ENCODE measurements at places on chromosomes 7 and 10. TPM values are rescaled to one million over a fixed set of nuclear protein-coding genes. Genes with fewer than 3 reads are reported as not detected.

Gene CYP2C19
- not detected for total RNA-seq

Gene RHOBTB1
- 22.4 TPM for total RNA-seq

Gene PDE6C
- total RNA-seq: not detected

DNA sequence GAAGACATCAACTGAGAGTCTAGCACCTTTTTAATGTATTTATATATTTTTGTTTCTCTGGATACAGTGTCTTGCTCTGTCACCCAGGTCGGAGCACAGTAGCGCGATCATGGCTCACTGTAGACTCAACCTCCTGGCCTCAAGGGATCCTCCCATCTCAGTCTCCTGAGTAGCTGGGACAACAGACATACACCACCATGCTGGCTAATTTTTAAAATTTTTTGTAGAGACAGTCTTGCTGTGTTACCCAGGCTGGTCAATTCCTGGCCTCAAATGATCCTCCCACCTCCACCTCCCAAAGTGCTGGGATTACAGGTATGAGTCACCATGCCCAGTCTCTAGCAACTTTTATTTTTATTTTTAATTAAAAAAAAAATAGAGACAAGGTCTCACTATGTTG lies 51.4 kb upstream of the ANLN start:
- H3K4me1 ChIP-seq: peaks cover 1% of the 10 kb centered on the region
- no peak for DNase-seq
- H3K27me3 ChIP-seq: no peaks in the 10 kb centered on the region
- H3K27ac ChIP-seq: no peak overlapping the region
- no peak overlapping the region for H3K4me3 ChIP-seq

- DNase-seq: no peak
- H3K27me3 ChIP-seq: no peaks in the 10 kb centered on the region
- no peak overlapping the region for H3K27ac ChIP-seq
- no peaks in the 10 kb centered on the region for H3K4me1 ChIP-seq
- H3K4me3 ChIP-seq: no peak overlapping the region
These were observed 173.9 kb downstream of the USP6NL start for GRCh38 chr10:11437391-11438142.

DNA sequence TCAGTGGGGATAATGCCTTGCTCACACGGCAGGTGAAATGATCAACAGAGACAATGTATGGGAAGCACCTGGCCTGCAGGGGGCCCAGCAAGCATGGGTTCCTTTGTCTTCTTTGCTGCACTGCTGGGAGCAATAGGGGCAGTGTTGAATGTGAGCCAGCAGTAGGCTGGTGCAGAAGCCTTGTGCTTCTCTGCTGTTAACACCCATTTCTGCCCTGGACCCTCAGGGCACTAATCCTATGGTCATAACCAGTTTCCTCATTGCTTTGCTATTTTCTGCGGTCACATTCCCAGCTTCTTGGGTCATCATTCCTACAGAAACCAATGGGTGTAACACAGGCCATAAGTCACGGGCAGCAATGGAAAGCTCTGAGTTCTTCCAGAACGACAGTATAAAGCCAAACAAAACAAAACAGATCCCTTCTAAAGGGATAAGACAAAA lies 10.9 kb upstream of the LGI1 start:
- no peak for DNase-seq
- no peaks in the 10 kb centered on the region for H3K27me3 ChIP-seq
- H3K27ac ChIP-seq: no peak overlapping the region
- H3K4me1 ChIP-seq: no peaks in the 10 kb centered on the region
- H3K4me3 ChIP-seq: no peak overlapping the region
- H3K36me3 ChIP-seq: no peaks in the 10 kb centered on the region

DNA sequence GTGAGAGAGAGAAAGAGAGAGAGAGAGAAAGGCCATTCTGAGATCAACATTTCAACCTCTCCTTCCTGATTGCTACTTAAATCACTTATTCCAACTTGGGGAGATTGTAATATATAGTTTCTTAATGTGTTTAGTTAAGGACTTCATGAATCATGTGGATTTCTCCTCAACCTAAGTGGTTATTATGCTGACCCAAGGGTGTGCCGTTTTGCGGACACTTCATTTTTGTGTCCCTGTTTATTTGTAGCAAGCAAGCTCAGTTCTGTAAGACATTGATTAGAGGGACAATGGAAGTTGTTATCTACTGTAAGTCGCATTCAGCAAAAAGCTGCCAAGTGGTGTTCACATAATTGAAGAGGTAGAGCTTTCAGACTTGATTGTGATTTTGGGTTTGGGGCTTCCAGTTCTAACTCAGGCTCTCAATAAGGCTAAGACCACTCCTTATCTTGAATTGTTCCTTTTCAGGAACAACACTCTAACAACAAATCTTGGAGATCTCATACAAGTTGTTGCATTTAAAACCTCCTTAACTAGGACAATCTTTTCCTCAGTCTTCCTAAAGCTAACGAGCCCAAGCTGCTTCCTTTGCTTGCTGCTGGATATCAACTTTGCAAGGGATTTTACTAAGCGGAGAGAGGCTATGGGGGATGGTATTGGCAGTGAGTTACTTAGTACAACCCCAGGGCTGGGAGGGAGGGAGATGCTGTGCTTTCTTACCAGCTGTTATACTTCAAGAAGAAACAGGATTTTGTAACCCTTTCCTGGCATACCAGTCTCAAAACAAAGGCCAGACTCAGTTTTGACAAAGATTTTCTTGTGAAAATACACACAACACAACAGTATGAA lies 19.8 kb upstream of the COL1A2 start:
- no peak overlapping the region for H3K4me3 ChIP-seq
- H3K27me3 ChIP-seq: no peaks in the 10 kb centered on the region
- peak; percentile 61 for DNase-seq
- peaks cover 20% of the 10 kb centered on the region for H3K4me1 ChIP-seq
- H3K36me3 ChIP-seq: no peaks in the 10 kb centered on the region

- no peak overlapping the region for H3K4me3 ChIP-seq
- H3K27me3 ChIP-seq: no peaks in the 10 kb centered on the region
- no peak overlapping the region for H3K27ac ChIP-seq
- no peaks in the 10 kb centered on the region for H3K4me1 ChIP-seq
These were observed 1247.4 kb upstream of the SORCS1 start for GRCh38 chr10:108411894-108412293.

Data from ovary (tissue), 10 donors.